Stimulated activated CD4-positive, alpha-beta T cell treated with anti-CD3 and anti-CD28 coated beads, Interleukin-1b, Interleukin-23, amount 100 ng/mL, for 24 hours (primary cell): ENCODE measurements at places on chromosomes 6 and 20.

- DNase-seq = no peak
Measured at GRCh38 chr6:142637624-142638351, 307.2 kb downstream of the HIVEP2 start.

DNA sequence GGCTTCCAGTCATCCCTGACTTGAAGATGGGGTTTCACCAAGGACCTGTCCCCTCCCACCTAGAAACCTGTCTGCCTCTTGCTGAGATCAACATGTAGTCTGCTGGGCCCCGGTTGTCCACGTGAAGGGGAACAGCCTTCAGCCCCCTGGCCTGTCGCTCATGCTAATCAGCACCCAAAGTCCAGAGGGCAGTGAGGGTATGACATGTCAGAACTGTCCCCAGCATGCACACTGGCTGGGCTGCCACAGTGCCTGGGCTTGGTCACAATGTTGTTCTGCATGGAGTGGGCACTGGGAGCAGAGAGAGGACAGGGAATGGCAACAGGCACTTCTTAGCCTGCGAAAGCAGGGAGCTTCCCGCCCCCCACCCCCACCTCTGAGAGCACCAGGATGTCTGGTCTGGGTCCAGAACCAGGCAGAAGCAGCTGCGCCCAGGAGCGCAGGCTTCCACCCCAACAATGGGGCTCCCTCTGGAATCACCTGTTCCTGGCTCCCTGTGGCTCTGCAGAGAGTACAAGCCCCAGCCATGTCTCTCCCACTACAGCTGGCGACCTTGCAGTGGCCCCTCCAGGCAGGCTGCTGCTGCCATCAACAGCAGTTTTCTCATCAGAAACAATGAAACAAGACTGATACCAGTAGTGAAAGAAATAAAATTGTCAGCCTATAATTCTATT lies 182.7 kb downstream of the KHDRBS2 start:
- DNase-seq = no peak

DNA sequence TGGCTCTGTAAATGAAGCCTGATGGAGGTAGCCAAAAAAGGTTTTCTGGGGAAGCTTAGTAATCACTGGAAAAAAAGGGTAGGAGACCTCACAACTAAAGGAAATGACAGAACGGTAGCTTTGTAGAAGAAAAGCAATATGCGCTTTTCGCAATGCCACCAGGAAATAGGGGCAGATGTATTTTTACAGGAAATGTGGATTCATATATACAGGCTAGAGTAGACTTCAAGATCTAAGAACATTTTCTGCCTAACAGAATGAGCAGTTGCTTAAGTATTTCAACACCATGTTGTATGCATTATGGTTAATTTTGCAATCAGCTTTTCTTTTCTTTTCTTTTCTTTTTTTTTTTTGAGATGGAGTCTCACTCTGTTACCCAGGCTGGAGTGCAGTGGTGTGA lies 219.6 kb downstream of the CD83 start:
- DNase-seq = no peak

DNA sequence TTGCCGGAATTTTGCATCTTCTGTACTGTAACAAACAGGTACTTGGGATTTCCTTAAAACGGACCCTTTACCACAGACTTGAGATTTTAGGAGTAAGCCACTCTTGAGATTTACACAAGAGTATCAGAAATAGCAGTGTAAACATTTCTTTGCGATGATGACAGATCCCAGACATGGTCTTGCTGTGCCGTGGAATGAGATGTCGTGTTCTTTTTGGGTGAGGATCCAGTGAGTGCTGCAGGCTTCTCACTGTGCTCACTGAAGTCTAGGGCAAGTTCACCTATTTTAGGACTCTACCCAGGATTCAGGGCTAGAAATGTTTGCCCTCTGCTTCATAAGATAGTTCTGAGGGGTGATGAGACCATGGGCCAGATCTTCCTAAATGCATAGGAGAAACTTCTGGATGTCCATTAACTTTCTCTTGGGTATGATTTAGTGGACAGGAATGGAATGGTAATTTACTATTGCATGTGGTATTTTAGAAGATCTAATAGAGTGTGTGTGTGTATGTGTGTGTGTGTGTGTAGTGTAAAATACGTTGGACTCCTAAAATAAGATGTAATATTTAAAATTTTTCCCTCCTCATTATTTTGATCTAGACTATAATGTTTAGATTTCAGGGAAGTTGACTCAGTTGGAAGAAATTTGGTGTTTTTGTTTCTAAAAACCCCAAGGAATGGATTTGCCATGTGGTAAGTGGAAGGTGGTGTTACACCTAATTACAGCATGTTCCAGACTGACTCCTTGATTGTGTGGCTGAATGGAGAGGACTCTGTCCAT lies 8.5 kb downstream of the LRRC1 start:
- no peak for DNase-seq

- DNase-seq = no peak
Measured at GRCh38 chr6:30727920-30728553, 7.9 kb downstream of the TUBB start.

- DNase-seq = no peak
Measured at GRCh38 chr6:41909727-41910126, 11.2 kb downstream of the MED20 start.
